Fibroblast of villous mesenchyme (primary cell): ENCODE measurements at places on chromosomes 2 and 18. TPM values are rescaled to one million over a fixed set of nuclear protein-coding genes. Genes with fewer than 3 reads are reported as not detected.

ACMSD gene
- total RNA-seq: not detected in 2 replicates

- no peak for DNase-seq
Observed at GRCh38 chr2:149226790-149227189, 103.6 kb upstream of the LYPD6 start.

- DNase-seq: no peak
Observed at GRCh38 chr18:30595942-30596341, 446.6 kb downstream of the DSC3 start.

DNA sequence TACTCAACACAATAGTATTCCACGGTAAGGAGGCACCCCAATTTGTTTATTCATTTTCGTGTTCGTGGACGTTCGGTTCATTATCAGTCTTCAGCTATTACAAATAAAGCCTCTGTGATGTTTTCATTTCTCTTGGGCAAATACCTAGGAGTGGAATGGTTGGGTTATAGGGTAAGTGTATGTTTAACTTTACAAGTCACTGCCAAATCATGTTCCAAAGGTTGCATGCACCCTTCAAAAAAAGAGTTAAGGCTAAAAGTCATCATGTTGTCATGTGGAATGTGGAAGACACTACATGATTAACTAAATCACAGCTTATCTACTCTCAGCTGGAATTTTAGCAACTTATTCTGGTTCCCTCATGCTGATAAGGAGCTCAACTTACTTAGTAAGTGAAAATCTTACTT, 15.8 kb downstream of the INO80C start:
- DNase-seq: peak; percentile 59

- DNase-seq: no peak
Observed at GRCh38 chr2:6814312-6814711, 51.4 kb downstream of the CMPK2 start.

DNA sequence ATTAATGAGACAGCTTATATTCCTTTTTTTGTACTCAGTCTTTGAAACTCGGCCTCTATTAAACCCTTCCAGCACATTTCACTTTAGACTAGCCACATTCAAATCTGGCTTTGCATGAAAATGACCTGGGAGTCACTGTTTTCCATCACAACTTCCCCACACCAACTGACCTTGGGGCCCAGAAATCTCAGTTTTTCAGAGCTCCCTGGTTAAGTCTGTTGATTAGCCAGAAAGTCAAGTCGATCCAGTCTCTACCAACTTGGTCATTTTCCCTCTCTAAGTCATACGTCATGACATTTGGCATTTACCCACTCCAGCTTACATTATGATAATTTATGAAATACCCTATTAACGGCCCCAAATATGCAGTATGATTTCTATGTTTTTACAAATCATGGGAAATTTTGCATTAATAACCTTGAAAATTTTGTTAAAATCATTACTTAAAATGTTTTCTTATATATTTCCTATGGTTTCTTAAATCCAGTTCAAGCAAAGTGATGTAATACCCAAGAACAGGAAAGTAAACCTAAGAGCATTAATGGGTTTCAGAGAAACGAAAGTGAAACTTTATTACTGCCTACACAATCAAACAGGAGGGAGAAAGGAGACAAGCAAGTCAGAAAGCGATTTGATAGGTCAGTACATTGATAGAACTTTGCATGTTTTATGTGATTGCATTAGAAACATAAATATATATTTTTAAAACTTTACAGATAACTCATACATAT, 77.1 kb downstream of the SPATS2L start:
- peak; percentile 92 for DNase-seq

DNA sequence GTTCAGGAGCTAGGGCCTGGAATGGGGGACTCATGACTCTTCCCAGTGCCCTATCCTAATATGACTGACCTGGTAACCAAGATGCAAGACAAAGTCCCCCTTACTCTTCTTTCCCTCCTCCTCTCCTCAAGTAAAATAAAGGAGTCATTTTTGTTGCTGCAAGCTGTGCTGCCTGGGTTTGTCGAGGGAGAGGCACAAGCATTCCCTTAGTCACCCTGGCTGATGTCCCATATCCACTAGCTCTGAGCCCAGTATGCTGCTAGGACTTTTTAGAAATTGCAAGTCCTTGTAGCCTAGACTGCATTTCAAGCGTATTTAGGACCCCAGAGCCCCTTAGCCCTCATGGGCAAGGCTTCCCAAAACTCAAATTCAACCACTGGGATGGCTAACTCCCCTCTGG, 338.5 kb upstream of the SETBP1 start:
- DNase-seq: no peak

DNA sequence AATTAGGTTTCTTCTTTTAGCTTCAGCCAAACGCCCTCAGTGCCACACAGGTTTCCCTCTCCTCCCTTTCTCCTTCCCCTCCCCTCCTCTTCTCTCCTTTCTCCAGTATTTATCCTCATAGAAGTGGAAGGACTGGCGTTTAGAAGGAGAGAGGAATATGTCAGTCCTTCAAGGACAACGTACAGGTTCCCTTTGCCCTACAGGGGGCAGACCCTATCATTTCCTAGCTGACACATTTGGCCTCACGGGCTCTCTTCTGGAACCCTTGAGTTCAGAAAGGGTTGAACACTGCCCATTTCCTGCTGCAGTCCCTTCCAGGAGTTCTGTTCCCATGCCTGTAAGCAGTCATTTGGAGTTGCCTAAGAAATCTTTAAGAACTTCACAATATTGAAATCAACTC, 46.1 kb downstream of the CDCA7 start:
- no peak for DNase-seq

DNA sequence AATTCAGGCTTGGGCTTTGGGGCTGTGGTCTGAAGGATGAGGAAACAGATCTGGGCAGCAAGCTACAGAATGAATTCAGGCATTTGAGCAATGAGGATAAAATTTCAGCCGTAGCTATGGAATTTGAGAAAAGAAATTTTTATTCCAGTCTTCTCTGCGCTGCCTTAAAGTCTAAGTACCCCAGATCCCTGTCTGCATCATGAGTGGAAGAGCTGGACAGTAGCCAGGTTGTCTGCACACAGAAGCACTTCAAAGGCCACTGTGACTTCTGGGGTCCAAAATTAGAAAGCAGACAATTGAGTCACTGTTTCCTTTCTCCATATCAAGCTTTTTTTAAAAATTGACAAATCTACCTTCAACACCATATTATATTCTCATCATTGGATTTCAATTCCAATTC, 787.6 kb upstream of the GCFC2 start:
- DNase-seq: no peak

DNA sequence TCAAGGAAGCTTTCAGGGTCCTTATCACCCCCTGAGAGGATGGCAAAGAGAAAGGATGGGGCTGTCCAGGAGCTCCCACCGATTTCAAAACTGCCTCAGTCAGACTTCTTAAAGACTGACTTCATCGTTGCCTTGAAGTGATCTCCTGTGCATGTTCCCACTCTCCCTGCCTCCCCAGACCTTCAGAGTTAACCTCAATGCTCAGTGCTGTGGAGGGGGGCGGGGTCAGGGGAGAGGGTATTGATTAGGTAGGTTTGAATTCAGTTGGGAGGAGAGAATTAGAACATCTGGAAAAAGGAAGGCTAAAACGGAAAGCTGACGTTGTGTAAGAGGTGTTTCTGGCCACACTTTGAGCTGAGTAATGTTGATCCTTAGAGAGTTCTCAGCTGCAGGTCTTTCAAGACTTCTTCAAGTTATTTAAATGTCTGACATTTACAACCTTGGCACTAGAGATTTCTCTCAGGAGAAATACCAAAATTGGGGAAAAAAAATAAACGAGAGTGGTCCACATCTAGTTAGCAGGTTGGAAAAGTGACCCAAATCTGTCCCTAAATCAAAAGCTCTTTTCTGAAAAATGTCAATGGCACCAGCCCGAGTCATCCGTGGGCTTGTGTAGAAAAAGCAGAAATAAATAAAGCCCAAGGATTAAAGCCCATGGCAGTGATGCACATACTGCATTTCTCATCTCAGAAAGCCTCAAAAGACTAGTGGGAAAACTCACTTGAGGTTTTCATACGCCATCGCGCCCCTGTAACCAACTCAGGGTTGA, 134.7 kb upstream of the EPAS1 start:
- peak; percentile 88 for DNase-seq

- no peak for DNase-seq
Observed at GRCh38 chr18:63290166-63290820, 29.3 kb downstream of the BCL2 start.
